ENCODE measurements at places on chromosomes 7 and 10.

DNA sequence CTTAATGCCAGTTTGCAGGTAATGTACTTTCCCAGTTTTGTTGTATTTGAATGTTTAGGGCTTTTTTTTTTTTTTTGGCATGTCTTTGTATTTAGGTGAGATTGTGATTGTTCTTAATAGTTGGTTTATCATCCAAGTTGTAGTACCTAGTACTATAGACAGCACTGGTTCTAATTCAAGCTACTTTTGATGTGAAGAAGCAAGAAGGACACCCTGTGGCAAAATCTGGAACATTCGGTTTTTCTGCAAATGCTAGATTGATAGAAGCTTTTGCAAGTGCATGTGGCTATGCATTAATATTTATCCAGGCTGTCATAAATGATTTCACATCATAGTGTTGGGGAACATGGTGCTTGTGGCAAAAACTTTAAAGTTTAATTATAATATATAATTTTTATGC is 248.9 kb downstream of the FOXP2 start:
- peak; percentile 72 for DNase-seq

DNA sequence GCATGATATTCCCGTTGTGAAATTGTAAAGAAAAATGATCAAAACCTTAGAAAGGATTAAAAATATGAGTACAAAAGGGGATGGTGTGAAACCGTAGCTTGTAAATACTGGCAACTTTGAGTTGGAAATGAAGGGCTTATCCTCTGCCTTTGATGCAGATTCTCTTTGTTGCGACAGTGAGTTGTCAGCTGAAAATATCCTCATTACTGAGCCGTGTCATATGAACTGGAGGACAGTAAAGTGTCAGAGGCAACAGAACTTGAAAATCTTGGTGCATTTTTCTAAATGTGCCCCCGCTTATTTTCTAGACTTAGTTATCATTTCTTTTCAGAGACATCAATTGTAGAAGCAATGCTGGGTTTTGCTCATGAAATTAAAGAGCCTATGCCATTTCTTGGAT is 170.5 kb upstream of the NPS start:
- DNase-seq = no peak

DNA sequence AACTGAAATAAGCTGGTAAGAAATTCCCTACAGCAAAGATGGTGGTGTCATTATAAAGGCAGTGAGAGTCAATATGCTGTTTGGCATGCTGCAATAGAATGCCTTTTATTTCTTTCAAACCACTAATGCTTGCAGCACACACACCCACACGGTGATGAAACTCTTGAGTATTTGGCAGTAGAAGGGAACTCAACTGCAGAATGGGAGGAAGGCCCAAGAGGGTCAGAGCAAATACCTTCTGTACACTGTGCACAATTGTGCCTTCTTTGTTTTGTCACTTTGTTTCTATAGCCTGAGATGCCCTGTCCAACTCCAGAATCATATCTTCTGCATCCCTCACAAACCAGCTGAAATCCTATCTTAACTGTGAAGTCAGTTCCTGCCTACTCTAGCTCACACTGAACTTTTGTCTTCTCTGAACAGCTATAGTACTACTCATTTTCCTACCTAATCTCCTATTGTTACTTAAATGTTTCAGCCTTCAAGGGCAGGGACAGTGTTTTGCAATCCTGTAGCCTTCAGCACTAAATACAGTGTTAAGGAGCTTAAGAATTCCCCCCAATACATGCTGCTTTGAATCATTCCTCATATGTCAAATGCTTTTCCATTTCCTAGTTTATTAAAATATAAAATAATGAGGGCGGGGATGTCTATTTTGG is 22.2 kb downstream of the MMS19 start:
- DNase-seq = no peak

- no peak for DNase-seq
Measured at GRCh38 chr10:102668326-102669107, 24.2 kb downstream of the TRIM8 start.

GRCh38 chr10:108789919-108790318 is 1133.4 kb downstream of the XPNPEP1 start:
- DNase-seq = no peak

- no peak for DNase-seq
Measured at GRCh38 chr7:115042596-115042995, 120.7 kb downstream of the MDFIC start.

- no peak for DNase-seq
Measured at GRCh38 chr10:106114656-106115186, 1049.8 kb downstream of the SORCS1 start.

DNA sequence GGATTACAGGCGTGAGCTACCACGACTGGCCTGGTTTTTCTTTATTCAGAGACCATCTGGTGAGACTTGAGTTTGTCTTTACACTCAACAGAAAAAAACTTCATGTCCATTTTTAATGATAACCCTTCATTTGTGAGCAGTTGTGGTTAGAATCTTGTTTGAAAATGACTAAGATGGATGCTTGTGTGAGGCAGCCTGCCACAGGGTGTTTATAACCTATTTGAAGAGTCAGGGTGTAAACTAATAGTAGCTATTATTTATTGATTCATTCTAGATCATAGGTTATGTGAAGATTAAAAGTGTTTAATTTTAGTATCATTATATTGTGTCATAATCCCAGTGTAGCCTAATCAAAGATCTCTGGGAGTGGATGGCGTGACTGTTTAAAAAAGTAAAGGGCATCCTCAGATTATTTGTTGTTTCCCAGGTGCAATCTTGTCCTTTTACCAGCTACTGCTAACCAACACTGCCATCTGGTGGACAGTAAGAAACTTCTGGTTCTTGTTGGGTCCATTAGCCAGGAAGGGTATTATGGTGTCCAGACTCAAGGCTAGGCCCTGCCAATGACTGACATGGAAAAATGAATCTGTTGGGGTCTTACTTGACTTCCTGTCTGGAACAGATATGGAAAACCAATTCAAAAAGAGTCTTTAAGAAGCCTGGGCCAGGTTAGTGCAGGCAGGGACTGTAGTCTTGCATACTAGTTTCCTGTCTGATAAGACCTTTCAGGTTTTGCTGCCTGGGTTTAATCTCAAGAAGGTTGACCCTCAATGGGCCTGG is 24.9 kb downstream of the NRBF2 start:
- peak; percentile 92 for DNase-seq

GRCh38 chr7:55128693-55129394 is 110.0 kb downstream of the EGFR start:
- DNase-seq = no peak

GRCh38 chr7:75565132-75565837 is 73.2 kb downstream of the SPDYE5 start:
- DNase-seq = peak; percentile 43

GRCh38 chr10:130762491-130762890 is 549.0 kb downstream of the TCERG1L start:
- DNase-seq = no peak

- DNase-seq = no peak
Measured at GRCh38 chr7:86747698-86748097, 104.0 kb downstream of the GRM3 start.

DNA sequence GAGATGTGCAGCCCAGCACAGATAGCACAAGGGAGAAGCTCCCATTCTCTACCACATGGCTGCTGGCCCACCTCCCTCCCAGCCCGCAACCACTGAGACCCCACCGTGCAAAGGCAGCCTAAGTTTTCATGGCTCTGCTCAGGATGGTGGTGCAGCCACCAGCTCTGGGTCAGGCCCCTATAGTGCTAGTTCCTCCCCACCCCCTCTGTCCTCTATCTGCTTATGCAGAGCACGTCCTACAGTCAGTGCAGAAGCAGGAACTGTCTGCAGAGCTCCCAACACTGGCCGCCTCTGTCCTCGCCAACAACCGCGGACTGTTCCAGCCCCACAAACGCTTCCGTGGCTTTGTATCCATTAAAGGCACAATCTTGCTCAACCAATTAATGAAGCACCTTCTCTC is 278.9 kb downstream of the GRID1 start:
- no peak for DNase-seq

GRCh38 chr10:113519681-113520115 is 33.2 kb upstream of the HABP2 start:
- DNase-seq = no peak

DNA sequence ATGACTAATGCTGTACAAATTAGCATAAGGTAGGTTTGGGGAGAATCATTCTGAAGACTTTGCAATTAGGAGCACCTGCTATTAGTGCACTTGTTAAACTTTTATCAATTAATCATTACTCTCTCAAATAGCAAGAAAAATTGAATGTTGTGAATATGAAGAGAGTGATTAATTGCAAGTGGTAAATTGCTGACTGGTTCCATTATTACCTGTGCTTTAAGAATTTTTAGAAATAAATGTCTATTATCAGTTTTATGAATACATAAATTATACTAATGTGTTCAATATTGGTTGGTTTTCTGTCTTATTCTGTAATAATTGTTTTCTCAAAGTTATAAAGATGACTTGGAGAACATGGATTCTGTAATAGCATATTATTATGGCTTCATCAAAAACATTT is 47.3 kb upstream of the TMEM26 start:
- no peak for DNase-seq

DNA sequence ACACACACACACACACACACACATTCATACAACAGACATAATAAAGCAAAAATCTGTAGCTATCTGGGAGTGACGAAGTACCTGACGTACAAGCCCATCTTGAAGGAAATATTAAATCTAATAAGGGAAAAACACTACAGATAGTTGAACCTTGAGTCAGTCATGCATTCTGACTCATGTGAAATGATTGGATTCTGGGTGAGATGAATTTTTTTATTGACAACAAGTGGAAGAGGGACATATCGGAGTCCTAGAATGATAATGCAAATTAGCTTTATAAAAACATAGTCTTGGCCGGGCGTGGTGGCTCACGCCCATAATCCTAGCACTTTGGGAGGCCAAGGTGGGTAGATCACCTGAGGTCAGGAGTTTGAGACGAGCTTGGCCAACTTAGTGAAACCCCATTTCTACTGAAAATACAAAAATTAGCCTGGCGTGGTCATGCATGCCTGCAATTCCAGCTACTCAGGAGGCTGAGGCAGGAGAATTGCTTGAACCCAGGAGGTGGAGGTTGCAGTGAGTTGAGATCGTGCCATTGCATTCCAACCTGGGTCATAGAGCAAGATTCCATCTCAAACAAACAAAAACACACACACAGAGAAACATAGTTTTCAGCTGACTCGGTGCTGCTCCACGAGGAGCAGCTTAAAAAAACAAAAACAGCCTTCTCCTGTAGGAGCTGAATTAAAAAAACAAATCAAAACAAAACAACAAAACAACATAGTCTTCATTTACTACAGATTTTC is 154.4 kb upstream of the MKLN1 start:
- DNase-seq = peak; percentile 50

DNA sequence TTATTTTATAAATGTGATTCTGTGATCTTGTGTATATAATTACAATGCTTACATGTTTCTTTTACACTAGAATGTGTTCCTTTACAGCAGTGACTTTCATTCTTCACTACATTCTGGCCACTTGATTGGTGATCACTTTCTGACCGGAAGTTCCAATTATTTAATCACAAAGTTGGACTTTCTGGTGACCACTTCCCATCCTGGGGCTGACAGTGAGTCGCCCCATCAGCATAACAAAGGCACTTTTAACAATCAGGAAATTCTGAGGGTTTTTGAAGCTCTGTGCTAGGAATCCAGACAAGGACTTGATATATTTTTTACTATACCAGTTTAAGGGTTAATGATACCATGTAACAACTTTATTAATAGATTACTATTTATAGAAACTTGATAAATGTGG is 282.3 kb upstream of the KAT6B start:
- peak; percentile 52 for DNase-seq

GRCh38 chr10:71323407-71323806 is 4.3 kb downstream of the SLC29A3 start:
- DNase-seq = peak; percentile 45

- no peak for DNase-seq
Measured at GRCh38 chr7:128777156-128778123, 1.8 kb upstream of the OPN1SW start.

DNA sequence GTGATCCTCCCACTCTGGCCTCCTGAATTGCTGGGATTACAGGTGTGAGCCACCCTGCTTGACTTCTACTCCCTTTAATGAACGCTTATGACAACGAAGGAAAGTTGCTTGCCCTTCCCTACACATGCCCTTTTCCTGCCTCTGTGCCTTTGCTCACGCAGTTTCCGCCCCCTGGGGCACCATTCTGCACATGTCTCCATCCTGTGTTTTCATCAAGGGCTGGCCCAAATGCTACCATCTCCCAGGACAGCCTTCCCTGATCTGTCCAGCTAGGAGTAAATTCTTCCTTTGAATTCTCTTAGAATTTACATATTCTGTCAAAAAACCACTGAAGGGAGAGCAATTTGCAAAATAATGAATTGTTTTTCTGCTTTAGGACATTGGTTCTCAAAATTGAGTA is 50.0 kb upstream of the KMT2C start:
- DNase-seq = no peak

DNA sequence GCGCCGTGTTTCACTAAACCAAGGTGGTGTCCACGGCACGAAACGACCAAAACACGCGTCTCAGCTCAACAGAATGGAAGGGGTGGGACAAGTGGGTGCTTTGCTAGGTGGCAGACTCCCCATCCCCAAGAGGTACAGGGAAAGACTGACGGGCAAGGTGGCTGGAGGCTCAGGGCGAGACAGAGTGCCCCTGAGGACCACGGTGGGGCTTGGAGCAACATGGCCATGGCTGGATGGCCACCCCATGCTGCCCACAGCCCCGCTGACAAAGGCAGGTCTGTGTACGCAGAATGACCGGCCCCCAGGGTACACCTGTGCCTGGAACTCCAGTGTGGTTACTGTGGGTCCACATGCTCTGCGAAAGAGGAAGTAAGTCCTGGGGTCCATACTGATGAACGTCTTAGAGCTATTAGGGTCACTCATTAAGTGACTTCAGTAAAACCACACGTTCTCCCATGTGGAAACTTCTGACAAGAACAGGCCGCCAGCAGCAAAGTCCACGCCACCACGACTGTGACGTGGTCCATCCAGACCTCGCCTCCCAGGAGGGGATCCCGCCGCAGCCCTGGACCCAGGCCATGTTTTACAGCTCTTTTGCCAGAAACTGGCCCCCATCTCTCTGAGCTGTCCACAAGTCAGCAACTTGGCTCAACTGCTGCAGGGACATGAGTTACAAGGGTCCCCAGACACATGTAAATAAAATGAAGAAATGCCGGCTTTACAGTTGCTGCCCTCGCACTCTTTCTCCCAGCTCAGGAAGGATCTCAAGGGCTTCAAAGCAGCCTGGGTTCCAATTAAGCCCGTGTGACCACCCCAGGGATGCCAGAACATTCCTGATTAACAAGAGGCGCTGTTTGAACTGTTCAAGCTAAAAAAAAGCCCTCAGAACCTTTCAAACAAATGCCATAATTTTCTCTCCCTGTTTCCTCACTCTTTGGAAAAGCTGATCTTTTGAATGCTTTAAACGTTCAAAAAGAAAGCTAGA is 66.8 kb downstream of the MAD1L1 start:
- no peak for DNase-seq
